ENCODE measurements at places on chromosomes 6 and 20.

DNA sequence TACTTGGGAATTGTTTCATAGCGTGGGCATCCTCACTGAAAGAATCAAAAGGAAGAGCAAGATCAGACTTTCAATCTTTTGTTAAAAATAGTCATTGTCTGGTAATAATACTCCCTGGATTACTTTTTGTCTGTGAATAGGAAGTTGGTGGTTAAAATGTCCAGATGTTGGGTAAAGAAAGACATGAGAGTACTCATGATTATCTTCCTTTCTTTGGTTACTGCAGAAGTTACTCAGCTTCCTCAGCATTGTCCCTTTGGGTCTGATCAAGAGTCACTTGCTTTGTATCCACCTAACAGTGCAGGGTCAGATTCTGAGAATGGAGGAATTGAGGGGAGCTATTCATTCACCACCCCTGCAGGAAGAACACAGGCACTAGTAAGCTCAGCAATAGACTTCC, 54.6 kb downstream of the RIN2 start:
- no peak for DNase-seq

DNA sequence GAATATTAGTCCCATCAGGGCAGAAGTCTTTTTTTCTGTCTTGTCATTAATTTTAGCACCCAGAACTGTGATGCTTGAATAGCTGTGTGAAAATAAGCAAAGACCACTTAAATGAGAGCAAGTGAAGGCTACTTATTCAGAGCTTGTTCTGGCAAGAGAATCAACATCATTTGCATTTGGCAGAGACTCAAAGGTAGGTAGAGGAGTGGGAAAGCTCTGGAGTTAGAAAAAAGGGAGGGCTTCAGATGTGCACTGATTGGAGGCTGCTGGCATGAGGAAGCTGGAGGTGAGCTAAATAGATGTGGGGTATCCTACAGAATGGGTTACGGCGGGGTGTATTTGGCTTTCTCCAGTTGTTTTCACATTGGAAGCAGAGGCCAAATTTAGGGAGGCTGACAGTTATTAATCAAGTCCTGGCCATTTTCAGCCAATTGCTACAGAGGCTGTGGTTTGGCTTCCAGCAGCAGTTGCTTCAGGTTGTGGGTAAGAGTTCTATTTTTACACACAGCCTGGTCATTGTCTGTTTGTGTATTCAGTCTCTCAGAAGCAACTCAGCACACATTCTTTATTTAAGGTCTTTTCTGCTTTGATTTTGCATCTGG, 254.3 kb downstream of the BTBD3 start:
- DNase-seq, result no peak

GRCh38 chr6:7730784-7731227, 4.9 kb downstream of the BMP6 start:
- no peak for DNase-seq

GRCh38 chr6:19905584-19905983, 68.4 kb downstream of the ID4 start:
- no peak for DNase-seq

DNA sequence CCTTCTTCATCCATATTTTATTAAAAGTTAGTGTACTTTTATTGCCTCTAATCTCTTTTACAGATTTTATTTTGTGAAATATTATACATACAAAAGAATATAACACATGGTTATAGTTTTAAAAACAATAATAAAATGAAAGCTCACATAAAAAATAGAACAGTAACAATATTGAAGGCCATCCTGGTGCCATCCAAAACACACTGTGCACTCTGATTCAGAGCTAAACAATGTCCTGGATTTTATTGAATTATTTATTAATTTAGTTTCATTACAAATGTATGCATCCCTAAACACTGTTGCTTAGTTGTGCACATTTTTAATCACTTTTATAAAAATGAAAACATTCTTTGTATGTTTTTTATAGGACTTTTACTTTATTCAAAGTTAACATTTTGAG, 32.9 kb downstream of the RNF217 start:
- DNase-seq, result no peak

DNA sequence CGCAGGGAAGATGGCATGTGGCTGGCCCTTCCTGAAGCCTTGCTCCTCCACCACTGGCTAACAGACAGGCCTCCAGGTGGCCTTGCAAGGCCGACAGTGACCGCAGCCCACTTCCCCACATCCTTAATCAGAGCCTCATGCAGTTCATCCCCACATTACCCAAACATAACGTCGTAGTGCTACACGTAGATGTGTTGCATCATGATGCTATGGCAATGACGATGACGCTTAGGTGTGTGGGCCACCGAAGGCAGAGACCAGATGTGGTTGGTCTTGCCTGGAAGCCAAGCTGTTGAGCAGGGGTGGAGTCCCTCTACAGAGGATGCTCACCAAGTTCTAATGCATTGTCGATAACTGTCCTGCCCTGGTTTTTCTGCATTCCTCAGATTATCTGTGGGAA, 5.6 kb downstream of the CD93 start:
- DNase-seq, result no peak

- no peak for DNase-seq
Observed at GRCh38 chr6:135298455-135298854, 117.3 kb downstream of the MYB start.

GRCh38 chr20:33521461-33521860, 31.6 kb downstream of the CBFA2T2 start:
- DNase-seq, result no peak

GRCh38 chr6:20769631-20770030, 235.4 kb downstream of the CDKAL1 start:
- DNase-seq, result no peak

- no peak for DNase-seq
Observed at GRCh38 chr20:46272389-46273047, 35.8 kb downstream of the CDH22 start.

GRCh38 chr6:35152067-35152707, 11.0 kb upstream of the TCP11 start:
- no peak for DNase-seq

DNA sequence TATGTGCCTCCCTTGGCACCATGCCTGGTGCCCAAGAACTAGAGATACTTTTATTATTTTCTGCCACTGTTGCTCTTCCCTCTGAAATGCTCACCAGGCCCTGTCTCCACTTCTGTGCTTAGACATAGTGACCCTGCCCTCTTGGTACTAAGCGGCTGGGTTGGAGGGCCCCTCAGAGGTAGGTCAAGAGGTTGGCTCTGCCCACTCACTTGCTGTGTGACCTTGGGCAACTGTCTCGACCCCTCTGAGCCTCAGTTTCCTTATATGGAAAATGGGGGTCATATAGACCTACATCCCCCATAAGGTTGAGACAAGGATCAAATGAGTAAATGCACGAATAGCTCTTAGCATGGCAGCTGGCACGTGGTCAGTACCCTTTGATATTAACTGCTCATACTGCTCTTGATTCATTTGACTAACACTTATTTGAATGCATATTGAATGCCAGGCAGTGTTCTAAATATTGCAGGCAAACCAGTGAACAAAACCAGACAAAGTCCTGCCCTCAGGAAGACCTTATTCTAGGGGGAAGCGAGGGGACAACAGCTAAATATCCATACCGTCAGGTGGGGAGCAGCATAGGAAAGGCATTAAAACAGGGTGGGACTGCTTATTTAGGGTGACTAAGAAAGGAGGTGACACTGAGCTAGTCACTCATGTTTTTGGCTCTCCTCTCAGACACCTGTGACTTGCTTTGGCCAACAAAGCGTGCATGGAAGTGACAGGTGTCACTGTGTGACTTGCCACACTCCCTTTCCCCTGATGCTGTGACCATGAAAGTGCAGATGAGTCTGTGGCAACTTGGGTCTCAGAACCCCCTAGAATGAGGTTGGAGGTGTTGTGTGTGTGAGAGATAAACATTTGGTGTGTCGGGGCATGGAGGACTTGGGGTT, 14.3 kb upstream of the SPO11 start:
- no peak for DNase-seq

DNA sequence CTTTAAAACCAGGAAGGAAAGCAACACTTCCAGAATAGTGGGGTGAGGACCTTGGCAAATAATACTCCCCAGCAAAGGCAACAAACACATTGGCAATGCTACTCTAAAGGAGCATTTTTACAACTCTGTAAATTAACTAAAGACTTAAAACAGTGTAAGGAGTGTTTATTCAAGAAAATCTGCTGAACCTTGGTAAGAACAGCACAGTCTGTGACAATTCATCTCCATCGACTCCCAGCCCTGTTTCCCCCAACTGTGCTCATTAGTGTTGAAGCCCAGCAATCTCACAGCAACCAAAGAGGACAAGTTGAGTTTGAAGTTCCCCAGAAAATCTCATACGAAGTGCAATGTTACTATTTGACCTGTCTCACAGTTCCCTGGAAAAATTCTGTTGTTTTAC, 884.9 kb downstream of the C6orf118 start:
- no peak for DNase-seq

GRCh38 chr6:38510205-38510604, 129.5 kb downstream of the BTBD9 start:
- DNase-seq, result no peak

GRCh38 chr6:4359108-4359730, 223.8 kb upstream of the ECI2 start:
- DNase-seq, result no peak

DNA sequence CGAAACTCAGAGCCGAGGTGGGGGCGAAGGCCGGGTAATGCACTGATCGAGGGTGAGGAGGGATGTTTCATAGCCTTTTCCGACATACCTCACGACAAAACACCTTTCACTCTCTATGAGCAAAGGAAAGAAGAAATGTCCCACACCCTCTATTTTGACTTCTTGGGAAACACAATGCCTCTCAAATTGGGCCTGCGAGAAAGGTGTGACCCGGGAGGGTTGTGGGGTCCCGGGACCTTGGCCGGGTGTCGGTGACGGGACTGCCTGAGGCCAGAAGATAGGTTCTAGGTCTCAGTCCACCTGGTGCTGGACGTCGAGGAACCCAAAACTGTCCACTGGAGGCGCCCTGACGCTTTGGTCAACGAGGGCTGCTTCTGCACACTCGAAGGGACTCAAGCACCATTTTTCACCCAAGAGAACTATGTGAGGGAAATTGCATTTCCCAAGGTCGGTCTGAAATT, 41.1 kb upstream of the OSTM1 start:
- DNase-seq, result no peak

- DNase-seq, result no peak
Observed at GRCh38 chr20:695165-695866, 19.7 kb upstream of the SCRT2 start.

DNA sequence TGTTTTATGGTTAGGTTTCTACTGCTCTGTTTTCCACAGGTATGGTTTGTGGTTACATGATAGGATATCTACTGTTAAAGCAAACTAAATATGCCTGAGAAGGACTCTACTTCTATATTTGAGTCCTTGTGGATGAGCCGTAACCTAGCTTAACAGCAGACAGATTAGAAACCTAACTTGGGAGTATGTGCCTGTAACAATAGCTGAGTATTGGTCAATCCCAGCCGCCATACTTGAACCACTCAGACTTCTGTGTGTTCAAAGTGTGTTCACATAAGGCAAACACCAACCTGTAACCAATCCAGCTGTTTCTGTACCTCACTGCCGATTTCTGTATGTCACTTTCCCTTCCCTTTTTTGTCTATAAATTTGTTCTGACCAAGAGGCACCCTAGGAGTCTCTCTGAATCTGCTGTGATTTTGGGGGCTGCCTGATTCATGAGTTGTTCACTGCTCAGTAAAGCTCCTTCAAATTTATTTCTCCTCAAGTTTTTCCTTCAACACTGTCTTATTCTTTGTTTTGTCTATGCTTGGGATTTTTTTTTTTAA, 37.1 kb downstream of the PHF3 start:
- no peak for DNase-seq

GRCh38 chr20:44659931-44660330, 8.4 kb upstream of the ADA start:
- no peak for DNase-seq

DNA sequence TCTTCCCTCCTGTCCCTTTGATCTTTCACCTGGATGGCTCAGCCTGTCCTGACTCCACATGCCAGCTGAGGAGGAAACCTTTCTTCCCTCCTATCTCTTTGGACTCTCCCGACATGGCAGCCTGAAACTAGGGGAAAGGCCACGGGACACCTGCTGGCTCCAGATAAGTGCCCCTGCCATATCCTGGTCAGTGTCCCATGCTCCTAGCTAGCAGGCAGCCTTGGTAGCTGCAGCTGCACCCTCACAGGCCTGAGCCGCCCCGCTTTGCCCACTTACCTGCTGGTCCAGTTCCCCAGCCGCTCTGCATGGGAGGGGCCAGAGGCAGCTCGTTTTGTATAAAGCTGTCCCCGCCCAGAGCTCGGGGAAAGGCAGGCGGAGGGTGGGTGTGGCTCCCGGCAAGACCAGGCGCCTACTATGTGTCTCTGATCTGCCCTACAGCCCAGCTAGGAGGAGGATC, 7.4 kb upstream of the SLC52A3 start:
- DNase-seq, result no peak

DNA sequence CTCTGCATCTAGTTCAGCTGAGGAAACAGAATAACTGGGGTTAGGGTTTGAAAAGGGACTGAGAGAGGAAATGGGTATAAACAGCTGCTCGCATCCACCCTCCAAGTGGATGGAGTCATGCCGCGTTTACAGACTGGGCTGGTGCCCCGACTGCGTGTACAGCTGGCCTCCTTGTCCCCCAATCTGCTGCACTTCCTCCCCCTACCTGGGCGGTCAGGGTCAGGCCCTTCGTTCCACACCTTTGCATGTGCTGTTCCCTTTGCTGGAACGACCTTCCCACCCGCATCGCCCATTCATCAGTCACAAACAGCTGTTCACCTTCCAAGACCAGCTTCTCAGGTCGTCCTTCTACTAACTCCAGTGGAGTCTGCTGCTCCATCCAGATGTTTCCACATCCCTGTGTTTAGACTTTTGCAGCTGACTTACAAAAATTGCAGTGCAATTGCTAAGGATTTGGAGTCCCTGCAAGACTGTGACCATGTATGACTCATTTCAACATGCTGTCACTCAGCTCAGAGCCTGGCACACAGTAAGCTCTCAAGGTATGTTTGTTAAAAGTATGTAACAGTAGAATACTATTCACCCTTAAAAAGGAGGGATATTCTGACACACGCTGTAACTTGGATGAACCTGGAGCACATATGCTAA, 129.3 kb downstream of the DTNBP1 start:
- DNase-seq, result no peak

DNA sequence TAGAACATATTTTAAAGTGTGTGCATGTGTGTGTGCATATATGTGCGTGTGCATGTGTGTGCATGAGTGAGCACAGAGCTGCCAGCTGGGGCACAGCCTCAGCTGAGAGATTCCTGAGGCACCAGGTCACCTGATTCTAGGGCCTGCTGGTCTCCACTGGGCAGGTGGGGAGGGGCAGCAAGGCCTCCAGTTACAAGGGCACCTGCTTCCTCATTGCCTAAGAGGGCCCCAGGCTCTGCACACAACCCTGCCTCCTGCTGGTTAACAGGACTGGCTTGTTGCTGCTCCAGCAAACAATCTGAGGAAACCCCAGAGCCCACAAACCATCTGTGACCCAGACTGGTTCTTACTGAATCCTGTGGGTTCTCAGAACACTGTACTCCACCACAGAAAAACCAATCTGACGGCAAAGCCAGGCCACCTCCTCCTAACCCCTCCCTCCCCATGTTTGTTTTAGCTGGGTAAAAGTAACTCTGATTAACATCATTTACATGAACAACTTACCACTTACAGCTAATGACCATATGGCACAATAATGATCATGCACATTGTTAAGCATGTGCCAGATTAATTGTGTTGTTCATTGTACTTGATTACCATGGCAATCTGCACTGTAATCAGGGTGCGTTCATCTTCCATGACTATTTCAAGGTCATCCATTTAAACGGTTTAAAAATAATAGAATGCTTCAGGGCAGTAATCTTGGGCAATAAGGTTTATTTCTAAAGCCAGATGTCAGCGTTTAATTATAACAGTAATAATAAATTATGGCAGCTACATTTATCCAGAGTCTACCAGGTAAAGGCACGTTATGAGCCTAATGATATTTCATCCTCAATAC, 23.1 kb upstream of the UBE2J1 start:
- DNase-seq, result peak; percentile 26

GRCh38 chr20:34530342-34530741, 14.1 kb downstream of the DYNLRB1 start:
- DNase-seq, result no peak
